ENCODE measurements at places on chromosomes 12 and 14.

DNA sequence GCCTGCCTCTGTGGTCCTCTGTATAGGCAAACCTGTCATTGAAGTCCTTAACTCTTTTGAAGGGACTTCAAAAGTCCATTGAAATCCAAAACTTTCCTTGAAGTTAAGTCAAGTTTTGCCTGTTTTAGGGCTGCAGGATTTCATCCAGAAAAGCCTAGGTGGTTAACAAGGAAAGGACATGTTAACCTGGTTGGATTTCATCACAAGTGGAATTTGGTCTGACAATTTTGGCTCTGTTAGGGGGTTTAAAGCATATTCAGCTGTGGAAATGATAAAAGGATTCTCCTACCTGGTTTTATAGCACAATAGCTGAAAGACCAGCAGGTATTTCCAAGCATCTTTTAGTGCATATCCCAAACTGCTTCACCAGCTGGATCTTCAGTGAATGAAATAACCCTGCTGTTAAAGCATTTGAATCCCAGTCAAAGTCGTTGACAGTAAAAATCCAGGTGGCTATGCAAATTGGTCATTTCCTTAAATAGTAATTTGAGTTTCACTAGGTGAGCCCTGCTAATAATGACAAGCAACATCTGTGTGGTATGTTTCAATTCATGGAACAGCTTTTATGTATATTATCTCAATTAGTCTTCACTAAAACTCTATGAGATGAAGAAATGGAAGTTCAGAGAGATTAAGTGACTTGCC is 400.5 kb downstream of the ETNK1 start:
- DNase-seq = no peak

GRCh38 chr12:49930515-49931288 is 19.8 kb upstream of the AQP2 start:
- DNase-seq = no peak

- DNase-seq = peak; percentile 84
Measured at GRCh38 chr14:89616852-89617341, 199.9 kb upstream of the FOXN3 start.

GRCh38 chr14:61106959-61107641 is 126.1 kb downstream of the SLC38A6 start:
- DNase-seq = no peak

- DNase-seq = no peak
Measured at GRCh38 chr12:52568111-52568510, 5.5 kb downstream of the KRT74 start.

GRCh38 chr12:53941187-53941586 is 2.6 kb downstream of the HOXC13 start:
- DNase-seq = no peak

GRCh38 chr12:95726903-95727302 is 63.7 kb downstream of the NTN4 start:
- no peak for DNase-seq

DNA sequence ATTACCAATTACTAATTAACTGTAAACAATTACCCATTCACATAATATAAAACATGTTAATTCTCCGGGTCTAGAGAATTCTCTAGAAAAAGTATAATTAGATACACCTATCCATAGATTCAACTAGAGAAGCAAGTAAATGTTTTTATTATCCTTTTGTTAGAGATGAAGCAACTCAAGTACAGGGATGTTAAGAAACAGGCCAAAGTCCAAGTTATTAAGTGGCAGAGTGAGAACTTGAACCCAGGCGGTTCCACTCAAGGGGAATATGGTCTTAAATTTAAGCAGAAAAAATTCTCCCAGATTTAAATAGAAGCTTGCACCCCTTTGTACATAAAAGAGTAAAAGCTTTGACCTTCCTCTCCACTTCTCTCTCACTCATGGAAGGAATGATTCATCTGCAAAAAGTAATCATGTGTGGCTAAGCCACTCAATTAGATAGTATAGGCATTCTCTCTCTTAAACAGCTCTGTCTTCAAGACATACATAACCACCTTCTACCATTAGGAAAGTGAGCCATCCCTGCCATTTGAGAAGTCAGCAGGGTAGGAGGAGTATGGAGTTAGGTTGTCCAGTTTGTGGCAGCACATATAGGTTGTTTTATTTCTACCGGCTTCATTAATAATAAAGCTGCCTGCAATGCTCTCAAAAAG is 34.1 kb downstream of the ERGIC2 start:
- no peak for DNase-seq

DNA sequence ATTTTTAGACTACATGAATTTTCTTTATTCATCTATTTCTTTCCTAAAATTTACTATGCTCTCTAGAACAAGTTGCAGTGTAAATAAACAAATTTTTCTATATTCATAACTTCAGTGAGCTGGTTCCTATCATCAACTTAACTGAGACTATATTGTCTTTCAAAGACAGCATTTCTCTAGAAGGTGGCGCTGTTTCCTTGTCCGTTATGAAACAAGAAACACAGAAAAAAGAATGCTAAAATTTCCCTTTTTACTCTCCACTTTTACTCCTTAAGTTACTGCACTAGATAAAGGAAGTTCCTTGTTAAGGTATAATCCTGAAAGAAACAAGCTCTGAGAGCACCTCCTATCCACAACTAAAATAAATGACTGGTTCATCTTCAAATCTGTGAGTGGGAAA is 8.2 kb upstream of the CLEC2A start:
- peak; percentile 37 for DNase-seq

GRCh38 chr14:33404054-33404453 is 465.4 kb downstream of the NPAS3 start:
- DNase-seq = no peak

DNA sequence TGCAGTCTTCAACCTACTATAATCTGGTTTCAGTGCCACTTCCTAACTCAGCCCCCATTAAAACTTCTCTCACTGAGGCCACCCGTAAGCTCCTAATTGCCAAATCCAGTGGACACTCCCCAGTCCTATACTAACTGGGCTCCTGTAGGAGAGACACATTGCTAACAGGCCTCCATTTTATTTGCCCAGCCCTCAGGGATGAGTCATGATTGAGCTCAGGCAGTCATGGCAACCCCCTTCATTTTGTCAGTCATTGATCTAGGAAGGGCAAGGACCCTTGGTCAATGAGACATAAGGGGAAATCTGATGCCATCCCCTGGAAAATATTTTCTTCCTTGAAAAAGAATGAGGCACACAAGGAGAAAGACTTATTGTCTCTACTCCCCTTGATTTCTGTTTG is 70.1 kb upstream of the HIF1A start:
- DNase-seq = no peak

- no peak for DNase-seq
Measured at GRCh38 chr12:80627782-80628181, 79.7 kb upstream of the MYF6 start.

GRCh38 chr12:60100160-60100559 is 504.3 kb downstream of the SLC16A7 start:
- DNase-seq = no peak

DNA sequence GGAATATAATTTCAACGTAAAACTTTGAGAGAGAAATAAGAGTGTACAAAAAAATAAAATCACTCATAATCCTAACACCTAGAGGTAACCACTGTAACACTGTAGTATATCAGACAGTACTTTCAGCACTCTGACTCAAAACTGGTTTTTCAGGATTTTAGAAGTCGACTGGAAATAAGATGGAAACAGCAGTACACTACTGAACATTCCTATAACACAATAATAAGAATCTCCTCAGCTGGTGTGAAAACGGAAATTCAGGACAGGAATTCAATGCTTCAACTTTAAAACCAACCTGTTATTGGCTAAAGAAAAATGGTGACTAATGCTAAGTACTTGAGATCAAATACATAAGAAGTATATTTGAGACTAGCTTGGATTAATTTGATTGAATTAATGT is 12.3 kb upstream of the PITPNM2 start:
- no peak for DNase-seq

DNA sequence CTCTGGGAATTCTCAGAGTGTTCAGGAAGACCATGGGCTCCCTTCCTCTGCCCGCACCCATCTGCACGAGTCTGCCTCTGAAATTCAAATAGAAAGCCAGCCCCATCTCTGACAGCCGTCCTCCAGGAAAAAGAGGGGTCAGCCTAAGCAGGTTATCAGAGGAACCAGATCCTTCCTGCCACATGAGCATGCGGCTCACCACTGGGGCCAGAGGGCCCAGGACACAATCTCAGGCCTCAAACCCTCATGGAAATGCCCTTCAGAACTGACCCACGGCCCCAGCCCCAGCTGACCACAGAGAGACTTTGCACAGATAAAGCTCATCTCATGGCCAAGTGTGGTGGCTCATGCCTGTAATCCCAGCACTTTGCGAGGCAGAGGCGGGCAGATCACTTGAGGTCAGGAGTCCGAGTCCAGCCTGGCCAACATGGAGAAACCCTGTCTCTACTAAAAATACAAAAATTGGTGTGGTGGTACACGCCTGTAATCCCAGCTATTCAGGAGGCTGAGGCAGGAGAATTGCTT is 23.2 kb downstream of the PXN start:
- DNase-seq = no peak

DNA sequence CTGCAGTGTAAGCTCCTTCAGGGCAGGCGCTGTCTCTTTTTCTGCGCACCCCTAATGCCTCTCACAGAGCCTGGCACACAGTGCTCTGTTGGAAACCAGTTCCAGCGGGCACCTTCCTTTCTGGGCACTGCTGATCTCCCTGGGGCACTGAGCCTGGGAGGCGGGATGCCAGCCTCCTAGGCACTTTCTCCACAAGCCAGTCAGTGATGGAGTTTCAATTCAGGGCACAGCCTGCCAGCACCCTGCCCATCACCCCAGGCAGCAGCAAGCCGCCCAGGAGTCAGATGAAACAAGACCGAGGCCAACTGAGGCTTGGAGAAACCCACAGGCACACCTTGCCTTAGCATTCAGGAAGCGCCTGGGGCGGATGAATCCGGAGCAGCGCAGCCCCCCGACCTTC is 5.7 kb upstream of the CTDSP2 start:
- no peak for DNase-seq

- DNase-seq = no peak
Measured at GRCh38 chr12:103569278-103569677, 17.8 kb upstream of the STAB2 start.

- no peak for DNase-seq
Measured at GRCh38 chr14:54772451-54772881, 130.2 kb downstream of the GCH1 start.

DNA sequence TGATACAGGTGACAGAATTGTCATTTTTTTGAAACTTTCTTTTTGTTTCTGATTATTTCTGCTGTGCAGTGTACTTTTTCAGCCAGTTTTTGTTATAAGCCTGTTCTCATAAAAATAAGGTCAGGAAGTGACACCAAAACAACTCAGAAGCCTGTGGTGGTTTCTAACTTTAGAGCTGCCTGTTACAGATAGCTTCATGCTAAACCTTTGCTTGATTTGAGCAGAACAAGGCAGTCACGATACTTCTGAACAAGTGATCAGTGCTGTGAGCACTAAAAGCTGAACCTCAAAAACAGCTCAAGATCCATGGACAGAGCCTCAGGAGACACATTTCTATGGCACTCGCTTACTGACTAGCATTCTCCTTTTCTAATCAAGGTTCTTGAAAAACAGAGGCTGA is 82.0 kb downstream of the PRKCH start:
- DNase-seq = no peak

DNA sequence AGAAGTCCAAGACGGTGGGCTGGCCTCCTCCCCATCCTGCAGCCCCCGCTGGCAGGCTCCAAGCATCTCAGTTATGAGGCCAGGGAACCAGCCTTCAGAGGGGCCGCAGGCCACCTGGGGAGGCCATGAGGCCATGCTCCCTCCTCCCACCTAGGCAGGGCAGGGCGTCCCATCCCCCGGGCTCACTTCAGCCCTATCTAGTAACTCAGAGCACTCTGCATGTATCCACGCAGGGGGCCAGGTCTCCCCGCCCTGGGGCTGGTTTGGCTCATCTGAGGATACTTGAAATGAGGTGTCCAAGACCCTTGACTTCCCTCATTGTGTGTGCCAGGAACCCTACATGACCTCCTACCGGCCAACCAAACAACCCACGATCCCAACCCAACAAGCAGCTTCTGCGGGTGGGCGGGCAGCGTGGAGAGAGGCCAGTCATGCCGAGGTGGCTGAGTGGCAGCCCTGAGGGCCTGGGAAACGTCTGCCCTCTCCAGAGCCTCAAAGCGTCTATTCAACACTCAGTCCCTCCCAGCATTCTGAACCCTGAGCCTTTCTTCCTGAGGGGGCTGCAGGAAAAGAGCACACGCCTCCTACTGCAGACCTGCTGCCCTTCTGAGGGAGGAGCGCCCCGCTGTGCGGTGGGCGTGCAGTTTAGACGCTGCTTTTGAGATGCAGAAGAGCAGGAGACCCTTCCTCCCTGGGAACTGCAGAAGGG is 16.8 kb downstream of the ISCA2 start:
- DNase-seq = no peak

GRCh38 chr14:57209561-57209960 is 59.1 kb downstream of the EXOC5 start:
- no peak for DNase-seq

DNA sequence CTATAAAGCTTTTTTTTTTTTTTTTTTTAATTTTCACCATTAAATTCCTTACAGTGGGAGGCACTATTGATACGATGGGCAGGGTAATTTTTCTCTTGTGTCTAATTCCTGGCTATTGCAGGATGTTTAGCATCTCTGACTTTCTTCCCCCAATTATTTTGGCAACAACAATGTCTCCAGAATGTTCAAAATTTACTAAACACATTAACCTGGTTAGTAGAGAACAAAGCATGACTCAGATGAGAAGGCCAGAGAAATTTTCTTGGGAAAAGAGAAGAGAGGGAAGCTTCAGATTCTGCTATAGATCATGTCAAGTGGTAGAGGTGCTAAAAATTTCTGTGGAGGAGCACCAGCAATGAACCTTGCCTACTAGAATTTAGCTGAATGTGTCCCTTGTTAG is 171.5 kb upstream of the PRICKLE1 start:
- DNase-seq = no peak

DNA sequence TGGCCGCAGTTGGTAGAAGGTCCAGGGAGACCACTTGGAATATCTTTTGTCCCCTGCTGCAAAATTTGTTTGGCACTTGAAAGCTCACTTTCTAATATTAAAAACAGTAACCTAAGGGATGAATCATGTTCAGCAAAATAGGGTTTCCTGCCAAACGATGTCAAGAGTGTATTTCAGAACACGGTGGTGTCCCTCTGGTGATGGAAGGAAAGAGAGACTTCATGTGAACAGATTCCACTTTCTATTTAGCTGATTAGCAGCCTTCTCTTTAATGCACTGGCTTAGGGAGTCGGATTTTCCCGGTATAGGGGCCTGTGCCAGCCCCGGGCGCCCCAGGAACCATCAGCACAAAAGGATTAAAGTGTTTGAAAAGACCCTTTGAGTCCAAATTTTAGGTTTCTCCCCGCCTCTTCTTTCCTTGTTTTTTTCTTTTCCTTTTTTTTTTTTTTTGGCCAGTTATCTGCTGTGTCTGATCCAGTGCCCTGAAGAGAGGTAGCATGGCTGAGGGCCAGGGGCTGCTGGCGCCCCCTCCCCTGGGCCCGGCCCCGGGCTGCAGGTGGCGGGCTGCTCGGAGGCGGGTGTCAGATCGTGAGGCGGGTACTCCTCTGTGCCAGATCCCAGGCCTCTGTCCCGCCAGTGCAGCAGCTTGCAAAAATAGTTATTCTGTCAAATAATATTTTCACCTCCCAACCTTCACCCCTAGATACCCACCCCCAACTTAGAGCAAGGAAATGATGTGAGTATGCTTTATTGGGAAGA is 88.3 kb downstream of the TESC start:
- no peak for DNase-seq

Measured in CD4-positive, alpha-beta T cell treated with Interleukin-4 for 1 hour (primary cell).